ENCODE measurements at places on chromosomes 2 and 18. TPM values are rescaled to one million over a fixed set of nuclear protein-coding genes. Genes with fewer than 3 reads are reported as not detected.

DNA sequence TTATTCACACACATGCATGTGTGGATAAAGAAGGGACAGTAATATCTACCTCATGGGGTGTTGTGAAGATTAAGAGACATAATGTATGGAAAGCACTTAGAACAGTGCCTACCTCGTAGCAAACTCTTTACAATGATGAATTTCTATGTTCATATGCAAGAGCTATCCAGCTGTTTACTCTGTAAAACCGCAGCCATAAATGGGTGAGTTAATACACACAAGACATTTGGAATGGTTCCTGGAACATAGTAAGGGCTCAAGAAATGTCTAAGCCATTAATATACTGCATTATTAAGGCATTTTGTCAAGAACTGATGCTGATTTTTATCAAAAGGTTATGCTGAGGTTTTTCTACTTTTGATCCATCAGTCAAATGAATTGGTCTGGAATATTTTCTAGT is 1076.2 kb downstream of the TSN start:
- H3K4me1 ChIP-seq = 0 out of 2 replicates have a peak, but pooled peaks cover 2% of the 10 kb centered on the region
- H3K27ac ChIP-seq = no peak overlapping the region
- H3K36me3 ChIP-seq = no peaks in the 10 kb centered on the region
- H3K27me3 ChIP-seq = no peaks in the 10 kb centered on the region
- H3K4me3 ChIP-seq = no peak overlapping the region

GRCh38 chr2:126657636-126658318 is 1.8 kb downstream of the GYPC start:
- no peaks in the 10 kb centered on the region for H3K36me3 ChIP-seq
- peak overlapping the region; percentile 82 for H3K27ac ChIP-seq
- no peaks in the 10 kb centered on the region for H3K27me3 ChIP-seq
- H3K4me1 ChIP-seq = peaks cover 30% of the 10 kb centered on the region
- no peak overlapping the region for H3K4me3 ChIP-seq

Gene INHA
- 1.2 TPM for total RNA-seq

Gene CNGA3
- total RNA-seq = not detected

All from Panc1 (cell line).